ENCODE measurements at places on chromosomes 7 and 10. TPM values are rescaled to one million over a fixed set of nuclear protein-coding genes. Genes with fewer than 3 reads are reported as not detected.

ZNF467 gene
- total RNA-seq = 0.73 TPM

EBF3 gene
- 16.5 TPM for total RNA-seq

GIMAP4 gene
- 2.0 TPM for total RNA-seq

NEUROG3 gene
- total RNA-seq = not detected

RFC2 gene
- total RNA-seq = 27.1 TPM

NUTM2B gene
- 1.2 TPM for total RNA-seq

ZNF316 gene
- 14.1 TPM for total RNA-seq

VPS37D gene
- 6.4 TPM for total RNA-seq

HMX2 gene
- total RNA-seq = not detected

NODAL gene
- not detected for total RNA-seq
